NCI-H1417 (cell line): ENCODE measurements at places on chromosomes 5 and 9.

- no peak for DNase-seq
Observed at GRCh38 chr5:140165101-140165922, 9.7 kb upstream of the CYSTM1 start.

- no peak for DNase-seq
Observed at GRCh38 chr5:150789943-150790611, 11.5 kb downstream of the SMIM3 start.

DNA sequence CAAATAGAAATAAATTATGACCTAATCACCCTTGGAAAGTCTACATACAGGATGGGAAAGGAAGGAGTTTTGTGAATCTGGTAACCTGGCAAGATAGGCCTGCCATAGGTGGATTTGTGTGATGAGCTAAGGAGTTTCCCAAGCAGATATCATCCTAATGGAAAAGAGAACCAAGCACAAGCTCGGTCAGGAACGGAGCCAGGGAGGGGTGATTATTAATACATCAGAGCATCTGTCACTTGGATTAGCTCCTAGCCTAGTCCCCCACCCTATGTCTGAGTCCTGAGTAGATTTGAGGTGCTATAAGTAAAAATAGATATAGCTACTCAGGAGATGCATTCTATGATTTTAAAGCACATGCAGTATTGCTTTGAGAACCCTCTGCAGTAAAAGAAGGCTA is 57.3 kb upstream of the SMARCA2 start:
- no peak for DNase-seq

DNA sequence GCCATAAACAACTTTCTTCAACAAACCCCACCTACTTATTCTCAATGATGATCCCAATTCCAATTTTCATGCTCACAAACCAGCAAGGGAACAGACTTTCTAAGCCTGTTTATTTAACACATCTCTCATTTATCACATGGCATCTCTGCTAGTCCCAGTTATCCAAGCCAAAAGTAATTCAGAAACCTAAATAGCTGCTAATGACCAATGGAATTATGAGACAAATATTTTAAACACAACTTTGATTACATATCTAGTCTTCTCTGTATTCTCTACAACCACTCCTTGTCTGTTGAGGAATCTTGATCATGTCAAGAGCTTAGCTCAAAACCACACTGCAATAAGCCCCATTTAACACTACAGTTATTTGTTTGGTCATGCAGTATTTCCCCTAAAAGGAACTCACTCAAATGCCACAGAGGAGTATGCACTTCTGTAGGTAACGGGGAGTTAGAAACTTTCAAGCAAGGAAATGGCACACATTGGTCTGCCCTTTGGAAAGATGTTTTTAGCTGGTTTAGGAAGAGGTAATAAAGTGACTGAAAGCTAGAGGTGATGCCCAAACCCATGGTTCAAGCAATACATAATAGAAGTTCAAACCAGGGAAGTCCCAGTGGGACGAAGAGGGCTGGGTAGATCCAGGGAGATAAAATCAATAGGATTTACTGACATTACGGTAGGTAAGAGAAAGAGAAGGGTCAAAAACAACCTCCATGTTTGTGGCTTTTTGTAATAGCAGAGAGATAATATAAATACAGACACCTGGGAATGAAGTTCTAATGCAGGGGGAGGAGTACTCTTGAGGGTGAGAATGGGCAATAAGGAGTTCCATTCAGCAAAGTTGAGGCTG is 42.1 kb upstream of the HTR4 start:
- DNase-seq = peak; percentile 5

- peak; percentile 69 for DNase-seq
Observed at GRCh38 chr5:72956324-72957140, 691 bp downstream of the FCHO2 start.

DNA sequence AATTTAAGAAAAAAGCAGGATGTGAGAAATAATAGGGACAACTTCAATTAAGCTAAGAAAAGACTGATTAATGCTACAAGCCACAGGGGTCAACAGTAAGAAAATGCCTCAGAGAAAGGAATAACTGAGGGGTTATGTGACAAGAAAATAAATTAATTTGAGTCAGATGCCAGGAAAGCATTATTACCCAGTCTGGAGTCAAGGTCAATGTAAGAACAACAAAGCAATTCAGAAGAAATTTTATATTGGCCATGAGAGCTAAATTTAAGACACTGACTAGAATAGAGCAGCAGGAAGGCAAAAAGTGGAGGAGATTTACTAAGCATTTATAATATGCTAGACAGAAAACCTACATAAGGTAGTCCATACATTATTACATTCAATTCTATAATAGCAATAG is 73.5 kb downstream of the CDH10 start:
- DNase-seq = no peak

DNA sequence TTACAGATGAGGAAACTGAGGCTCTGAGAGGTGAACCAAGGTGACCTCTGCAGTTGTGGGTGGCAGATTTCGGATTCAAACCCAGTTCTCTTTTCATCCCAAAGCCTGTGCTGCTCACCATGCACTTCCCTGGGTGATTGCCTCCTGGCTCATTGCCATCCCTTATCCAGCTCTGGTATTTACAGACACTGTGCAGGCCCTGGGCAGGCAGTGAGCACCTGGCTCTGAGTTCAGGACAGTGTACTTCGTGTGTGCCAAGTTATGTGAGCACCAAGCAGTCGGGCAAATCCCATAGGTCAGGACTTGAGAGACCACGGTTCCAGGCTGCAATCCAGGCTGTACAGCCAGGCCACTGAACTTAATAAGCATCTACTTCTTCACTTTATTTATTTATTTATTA is 1.4 kb downstream of the LRSAM1 start:
- DNase-seq = no peak

- no peak for DNase-seq
Observed at GRCh38 chr5:143536364-143536763, 132.9 kb upstream of the NR3C1 start.

GRCh38 chr5:96016216-96016615 is 54.6 kb upstream of the ELL2 start:
- DNase-seq = no peak

- no peak for DNase-seq
Observed at GRCh38 chr5:132177691-132178149, 49.9 kb downstream of the P4HA2 start.

DNA sequence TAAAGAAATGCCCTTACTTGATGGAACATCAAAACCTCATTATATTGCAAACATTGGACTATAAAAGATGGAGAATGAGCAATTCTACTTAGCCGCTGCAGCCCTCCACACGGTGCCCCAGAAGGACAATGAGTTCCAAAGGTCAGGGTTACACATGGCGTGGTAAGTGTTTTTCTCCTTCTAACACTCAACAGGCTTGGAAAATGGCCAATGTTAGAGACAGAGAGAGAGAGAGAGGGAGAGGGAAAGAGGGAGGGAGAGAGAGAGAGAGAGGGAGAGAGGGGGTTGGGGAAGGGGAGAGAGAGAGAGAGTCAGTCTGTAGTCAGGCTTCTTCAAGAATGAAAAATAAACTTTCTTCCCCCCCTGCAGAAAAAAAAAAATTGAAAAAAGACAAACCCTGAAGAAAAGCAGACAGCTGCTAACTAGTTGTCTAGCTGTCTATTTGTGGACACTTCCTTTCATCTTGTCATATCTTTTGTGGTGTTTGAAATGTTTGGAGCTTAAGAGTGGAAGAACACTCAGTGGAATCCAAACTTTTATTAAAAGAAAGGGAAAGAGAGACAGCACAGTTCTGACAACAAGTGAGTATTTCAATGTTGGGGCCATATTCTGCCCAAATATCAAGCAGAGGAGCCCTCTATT is 324.8 kb downstream of the TMEM38B start:
- DNase-seq = peak; percentile 50

GRCh38 chr9:97954550-97954989 is 16.6 kb upstream of the HEMGN start:
- DNase-seq = no peak

DNA sequence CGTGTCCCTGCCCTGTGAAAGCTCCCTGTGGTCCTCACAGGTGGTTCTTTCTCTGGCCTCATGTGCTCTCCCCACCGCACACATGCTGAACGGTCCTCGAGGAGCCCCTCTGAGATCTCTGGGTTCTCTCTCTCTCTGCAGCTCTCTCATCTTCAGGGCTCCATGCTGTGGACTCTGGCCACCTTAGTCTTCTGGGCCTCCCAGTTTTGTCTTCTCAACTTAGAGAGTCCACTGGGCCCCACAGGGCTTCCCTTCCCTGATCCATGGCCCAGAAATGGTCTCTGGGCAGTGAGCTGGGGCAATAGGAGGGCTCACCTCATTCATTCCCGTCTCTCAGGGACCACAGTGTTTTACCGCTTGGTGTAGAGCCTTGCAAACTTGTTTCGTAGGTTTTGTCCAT is 26.4 kb downstream of the FGD3 start:
- DNase-seq = no peak

GRCh38 chr9:81474792-81475191 is 214.6 kb downstream of the TLE1 start:
- no peak for DNase-seq

DNA sequence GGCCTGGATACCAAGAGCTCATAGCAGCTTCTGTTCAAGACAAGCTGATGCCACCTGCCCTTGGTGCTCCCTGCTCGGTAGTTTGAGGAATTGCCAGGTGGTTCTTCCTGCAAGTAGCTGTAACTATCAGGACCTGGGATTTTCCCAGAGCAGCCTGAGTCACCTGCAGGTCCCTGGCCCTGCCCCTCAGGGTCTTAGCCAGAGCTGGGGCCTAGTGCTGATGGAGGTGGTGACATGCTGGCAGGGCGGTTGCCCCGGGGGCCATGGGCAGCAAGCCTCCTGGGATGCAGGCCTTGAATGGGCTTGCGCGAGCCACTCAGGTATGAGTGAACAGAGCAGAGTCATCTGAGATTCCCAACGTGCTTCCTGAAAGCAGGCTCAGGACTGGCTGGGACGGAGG is 262.3 kb downstream of the HSPA4 start:
- no peak for DNase-seq

DNA sequence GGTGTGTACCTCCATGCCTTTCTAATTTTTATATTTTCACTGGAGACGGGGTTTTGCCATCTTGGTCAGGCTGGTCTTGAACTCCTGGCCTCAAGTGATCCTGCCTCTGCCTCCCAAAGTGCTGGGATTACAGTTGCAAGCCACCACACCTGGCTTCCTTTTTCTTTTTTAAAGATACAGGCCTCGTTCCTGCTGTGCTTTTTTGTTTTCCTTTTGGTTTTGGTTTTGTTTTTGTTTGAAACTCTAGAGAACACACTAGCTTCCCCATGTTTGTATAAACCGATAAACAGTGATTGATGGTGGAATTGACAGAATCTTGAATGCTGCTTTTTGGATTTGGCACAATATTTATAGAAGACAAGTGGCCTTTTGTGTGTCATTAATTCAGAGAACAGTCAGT is 1603.4 kb downstream of the MAT2B start:
- no peak for DNase-seq

DNA sequence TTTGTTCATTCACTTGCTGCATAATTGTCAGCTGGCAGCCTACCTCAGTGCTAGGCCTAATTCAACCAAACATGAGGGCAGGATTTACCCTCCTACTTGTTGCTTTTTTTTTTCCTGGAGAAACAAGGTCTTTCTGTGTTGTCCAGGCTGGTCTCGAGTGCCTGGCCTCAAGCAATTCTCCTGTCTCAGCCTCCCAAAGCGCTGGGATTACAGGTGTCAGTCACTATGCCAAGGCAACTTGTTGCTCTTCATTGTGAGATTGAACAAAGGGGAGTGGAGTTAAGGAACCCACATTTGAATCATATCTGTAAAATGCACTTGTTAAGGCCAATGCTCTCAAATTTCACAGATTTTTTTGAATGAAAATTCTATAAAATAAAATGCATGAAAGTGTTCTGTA is 380.5 kb downstream of the TMEM161B start:
- DNase-seq = no peak

DNA sequence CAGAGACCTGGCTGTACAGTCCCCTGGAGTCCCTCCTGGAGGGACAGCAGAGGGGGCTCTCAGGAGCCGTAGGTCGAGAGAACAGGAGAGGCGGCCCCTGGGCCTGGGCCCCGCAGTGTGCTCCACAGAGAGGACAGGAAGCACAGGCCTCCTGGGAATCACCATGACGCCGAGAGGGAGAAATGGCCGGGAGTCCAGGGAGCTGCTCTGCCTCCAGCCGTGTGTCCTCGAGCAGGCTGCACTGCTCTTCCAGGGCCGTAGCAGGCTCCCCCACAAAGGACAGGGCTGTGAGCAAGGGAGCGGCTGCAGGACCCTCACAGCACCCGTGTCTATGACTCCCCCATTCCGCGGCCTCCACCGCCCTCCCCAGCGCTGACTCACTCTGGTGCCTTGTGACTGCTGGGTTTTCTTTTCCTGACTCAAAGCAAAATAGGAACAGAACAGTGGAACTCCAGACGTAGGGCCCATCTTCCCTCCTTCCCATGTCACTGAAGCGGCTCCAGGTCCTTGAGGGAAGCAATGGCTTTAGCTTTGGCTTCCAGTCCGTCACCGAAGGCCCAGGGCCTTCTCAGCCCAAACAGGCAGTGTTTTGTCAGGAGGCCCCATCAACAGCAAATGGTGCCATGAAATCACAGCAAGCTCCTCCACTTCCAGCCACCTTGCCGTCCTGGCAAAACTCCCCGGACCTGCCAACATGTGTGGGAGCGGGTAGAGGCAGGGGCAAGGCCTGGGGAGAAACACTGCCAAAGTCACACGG is 114.2 kb downstream of the LHFPL2 start:
- DNase-seq = no peak

DNA sequence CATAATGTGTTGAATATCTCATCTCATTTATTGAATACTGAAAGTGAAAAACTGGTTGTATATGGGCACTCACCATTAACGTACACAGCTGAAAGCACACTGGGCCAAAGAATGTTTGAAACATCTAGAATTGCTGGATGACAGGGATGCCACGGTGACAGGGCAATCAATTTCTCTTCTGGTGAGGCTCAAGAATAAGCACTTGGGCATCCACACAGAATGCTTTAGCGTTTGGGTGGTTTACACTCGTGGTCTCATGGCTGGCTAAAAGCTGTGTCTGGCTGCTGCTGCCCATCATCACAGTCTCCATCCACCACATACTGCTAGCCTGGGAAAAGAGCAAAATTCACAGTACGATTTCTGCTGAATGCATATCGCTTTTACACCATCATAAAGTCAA is 30.7 kb upstream of the IL31RA start:
- no peak for DNase-seq

DNA sequence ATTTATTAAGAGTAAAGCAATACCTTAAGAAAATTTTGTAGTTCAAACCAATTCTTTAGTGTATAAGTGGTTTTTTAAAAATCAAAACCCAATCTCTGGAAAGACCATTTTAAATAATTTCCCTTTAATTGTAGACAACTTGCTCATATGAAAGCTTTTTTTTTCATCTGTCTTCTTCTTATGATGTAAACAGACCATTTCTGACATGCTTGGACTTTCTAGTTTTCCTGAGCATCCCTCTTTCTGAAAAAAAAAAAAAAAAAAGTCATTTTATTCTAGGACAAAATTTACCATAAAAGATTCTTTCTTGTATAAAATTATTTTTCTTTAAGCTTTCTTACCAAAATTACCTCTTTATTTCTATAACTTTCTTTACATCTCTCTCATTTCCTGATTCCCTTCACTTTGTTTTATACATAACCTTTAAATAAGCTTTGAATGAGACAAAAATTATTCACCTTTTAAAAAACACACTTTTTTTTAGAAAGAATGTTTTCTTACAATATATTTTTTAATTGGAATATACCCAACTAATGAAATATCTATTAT is 67.5 kb downstream of the COL15A1 start:
- peak; percentile 44 for DNase-seq
